Activated CD8-positive, alpha-beta memory T cell treated with anti-CD3 and anti-CD28 coated beads, Interleukin-2, amount 50 U/mL, for 48 hours (primary cell): ENCODE measurements at places on chromosomes 2 and 18.
A peak's percentile ranks its signal among the peaks of the same experiment; 100 is the strongest.

DNA sequence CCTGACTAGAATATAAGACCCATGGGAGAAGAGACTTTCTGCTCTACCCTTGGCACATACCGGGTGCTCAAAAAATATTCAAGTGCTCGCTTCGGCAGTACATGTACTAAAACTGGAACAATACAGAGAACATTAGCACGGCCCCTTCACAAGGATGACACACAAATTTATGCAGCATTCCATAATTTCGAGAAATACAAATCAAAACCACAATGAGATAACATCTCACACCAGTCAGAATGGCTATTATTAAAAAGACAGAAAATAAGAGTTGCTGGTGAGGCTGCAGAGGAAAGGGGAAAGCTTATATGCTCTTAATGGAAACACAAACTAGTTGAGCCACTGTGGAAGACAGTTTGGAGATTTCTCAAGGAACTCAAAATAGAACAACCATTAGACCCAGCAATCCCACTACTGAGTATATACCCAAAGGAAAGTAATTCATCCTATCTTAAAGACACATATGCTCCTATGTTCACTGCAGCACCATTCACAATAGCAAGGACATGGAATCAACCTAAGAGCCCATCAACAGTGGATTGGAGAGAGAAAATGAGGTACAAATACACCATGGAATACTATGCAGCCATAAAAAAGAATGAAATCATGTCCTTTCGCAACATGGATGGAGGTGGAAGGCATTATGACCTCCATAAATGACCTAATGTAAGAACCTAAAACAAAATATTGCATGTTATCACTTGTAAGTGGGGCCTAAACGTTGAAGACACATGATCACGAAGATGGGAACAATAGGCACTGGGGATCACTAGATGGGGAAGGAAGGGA, 71.6 kb upstream of the CYP1B1 start:
- DNase-seq = no peak

DNA sequence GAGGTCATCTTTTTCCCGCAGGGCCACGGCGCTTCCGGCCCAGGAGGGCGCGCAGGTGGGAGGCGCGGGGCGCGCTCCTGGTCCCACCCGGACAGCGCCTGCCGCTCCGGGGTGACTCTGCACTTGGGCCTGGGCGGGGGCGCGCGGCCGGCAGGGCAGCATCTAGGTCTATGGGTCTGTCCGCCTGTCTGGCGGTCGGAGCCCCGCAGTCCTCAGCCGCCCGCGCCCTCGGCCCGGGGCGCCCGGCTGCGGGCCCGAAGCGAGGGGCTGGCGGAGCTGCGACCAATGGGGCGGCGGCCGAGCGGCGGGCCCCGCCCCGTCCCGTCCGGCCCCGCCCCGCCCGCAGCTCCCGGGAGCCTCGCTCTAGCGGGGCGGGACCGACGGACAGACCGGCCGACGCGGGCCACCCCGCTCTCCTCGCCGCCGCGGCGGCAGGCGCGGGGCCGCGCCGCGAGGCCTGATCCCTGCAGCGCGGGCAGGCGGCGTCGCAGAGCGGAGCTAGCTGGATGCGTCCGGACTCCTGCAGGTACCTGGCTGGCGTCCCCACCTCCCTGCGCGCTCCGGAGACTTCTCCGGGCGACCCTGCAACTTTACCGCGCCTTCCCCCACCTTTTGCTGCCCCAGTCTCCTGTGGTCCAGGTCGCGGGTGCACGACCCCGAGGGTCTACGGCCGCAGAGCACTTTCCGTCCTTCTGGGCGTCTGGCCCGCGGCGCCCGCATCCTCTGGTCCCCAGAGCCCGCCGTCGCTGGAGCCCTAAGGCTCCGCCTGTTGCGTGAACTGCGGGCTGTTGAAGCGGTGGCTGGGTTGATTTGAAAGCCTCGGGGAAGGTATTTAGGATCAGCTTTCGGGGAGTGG, at the start of gene KCNS3:
Gene KCNS3, plus strand, starts transcription at position 387 of the 856 bp plus-strand sequence. CDS start 52,342 bp downstream, outside the sequence.
- DNase-seq = peak; percentile 55

DNA sequence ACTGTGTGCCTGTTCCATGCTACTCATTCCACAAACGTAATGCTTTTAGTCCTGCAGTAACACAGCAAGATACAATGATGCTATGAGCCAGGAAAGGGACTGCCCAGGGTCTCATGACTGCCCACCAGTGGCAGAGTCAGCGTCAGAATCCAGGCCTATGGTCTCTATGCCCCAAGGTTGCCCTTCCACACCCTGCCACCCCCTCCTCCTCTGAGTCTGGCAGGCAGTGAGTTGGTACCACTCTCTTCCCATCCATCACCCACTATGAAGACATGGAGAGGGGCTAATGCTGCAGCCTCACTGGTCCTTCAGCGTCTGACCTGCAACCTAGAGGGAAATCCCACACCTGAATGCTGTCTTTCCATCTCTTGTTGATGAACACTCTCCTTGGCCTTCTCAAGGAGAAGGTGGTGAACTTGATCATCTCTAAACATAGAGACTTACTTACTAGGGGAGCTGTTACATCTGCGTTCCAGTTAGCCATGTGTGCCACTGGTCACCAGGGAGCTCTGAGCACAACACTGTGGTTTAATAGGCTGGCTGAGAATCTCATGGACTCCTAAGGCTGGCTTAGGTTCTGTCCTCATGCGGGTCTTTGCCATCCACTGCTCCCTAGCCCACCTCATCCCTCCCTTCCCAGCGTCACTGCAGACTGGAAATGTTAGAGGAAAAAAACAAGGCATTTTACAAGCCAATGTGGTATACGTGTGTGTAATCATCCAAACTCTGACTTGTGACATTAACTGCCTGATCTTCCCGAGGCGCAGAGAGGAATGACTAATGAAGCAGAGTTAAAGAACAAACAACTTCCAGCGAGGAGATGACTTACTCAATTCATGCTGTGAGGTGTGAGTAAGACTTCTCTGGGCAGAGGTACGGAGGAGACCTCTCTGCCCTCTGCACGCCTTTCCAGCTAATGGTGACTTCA, 28.8 kb downstream of the STEAP3 start:
- DNase-seq = peak; percentile 12

DNA sequence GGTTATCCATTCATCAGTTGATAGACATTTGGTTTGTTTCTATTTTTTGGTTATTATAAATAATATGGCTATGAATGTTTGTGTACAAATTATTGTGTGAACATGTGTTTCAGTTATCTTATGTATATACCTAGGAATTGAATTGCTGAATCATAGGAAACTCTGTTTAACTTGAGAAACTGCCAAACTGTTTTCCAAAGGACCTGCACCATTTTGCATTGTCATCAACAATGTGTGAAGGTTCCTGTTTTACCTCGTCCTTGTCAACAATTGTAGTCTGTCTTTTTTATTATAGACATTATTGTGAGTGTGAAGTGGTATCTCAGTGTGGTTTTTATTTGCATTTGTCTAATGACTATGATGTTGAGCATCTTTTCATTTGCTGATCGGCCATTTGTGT, 17.1 kb downstream of the PDK1 start:
- no peak for DNase-seq

- DNase-seq = no peak
These were observed 23.4 kb upstream of the LYPD6 start for GRCh38 chr2:149307014-149307413.

- DNase-seq = peak; percentile 79
These were observed 795 bp upstream of the SETBP1 start for GRCh38 chr18:44679914-44680272.

GRCh38 chr2:68537011-68537410, 69.6 kb downstream of the APLF start:
- no peak for DNase-seq

DNA sequence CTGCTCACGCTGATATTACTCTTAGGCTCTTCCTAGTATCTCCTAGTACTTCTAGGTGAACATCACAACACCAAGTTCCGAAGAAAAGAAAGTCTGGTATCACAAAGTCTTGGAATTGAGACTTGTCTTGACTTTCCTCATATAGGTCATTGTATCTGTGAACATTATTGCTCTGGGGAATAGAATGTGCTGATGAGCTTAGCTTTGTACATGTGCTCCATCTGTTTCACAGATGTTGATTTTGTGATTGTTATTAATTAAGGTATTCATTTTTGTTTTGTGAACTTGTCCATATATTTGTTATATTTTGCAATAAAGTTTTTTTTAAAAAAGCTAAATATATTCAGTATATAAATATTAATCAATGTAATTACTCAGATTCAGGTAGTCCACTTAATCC, 111.7 kb downstream of the BABAM2 start:
- no peak for DNase-seq

- no peak for DNase-seq
These were observed 204.4 kb upstream of the RASGRP3 start for GRCh38 chr2:33272001-33272400.

GRCh38 chr2:97011977-97012569, 25.7 kb upstream of the FAM178B start:
- no peak for DNase-seq

GRCh38 chr2:69154106-69154505, 141.1 kb downstream of the ANTXR1 start:
- DNase-seq = no peak

DNA sequence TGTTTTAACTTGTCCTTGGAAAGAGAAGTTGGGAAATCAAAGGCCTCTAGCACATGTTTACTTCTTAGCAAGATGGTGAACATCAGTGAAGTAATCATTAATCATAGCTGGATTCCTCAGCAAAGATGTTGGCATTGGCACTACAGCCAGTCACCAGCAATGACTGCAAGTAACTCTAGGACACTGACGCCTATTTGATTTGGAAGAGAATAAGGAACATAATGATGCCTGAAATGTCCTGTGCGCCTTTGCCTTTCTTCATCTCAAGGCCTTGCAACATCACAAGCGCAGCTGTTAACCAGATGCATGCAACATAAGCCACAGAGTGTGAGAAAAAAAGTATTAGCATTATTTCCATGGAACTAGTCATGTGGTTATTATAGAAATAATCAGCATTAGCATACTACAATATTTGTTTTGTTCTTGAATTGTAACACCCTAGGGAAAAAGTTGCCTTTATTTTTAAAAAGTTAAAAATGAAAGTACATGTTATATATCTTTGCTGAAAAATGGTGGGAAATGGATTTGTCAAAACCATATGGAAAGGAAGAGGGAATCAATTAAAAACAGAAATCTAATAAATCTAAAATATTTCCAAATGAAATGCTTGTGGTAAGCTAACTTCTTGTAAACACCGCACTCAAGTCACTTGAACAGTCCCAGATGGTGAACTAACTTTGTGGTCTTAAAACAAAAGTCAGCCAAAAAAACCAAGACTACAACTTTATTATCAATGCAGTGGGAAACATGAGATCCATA, 55.6 kb downstream of the THADA start:
- no peak for DNase-seq

DNA sequence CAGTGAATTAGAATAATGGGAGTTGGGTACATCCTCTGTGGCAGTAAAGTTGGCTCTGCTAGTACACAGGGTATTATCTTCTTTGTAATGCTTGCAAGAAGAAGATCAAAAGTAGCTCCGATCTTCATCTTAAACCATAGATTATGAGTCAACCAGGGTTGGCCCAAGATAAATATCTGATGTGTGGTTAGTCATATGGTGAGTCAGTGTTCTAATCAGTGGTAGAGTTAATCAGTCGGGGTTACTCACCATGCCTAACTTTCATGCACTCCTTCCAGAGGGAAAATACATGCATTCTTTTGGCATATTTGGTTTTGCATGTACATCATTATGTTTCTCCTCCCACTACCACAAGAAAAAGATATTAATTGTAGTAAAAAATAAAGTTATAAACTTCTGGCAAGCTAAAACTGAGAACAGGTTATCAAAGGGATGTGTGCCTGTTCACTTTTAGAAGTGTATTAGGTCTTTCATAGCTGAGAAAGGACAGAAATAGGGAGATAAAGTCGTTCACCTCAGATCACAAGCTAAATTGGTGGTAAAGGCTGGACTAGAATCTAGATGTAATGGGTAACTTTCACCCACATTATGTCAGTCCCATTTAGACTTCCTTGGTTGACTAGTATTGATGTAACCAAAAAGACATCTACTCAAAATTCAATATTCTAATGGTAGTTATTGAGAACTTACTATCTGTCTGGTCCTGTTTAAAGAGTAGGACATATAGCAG, 684.4 kb downstream of the IRS1 start:
- DNase-seq = no peak

GRCh38 chr2:42775186-42775585, 11.3 kb upstream of the OXER1 start:
- no peak for DNase-seq

DNA sequence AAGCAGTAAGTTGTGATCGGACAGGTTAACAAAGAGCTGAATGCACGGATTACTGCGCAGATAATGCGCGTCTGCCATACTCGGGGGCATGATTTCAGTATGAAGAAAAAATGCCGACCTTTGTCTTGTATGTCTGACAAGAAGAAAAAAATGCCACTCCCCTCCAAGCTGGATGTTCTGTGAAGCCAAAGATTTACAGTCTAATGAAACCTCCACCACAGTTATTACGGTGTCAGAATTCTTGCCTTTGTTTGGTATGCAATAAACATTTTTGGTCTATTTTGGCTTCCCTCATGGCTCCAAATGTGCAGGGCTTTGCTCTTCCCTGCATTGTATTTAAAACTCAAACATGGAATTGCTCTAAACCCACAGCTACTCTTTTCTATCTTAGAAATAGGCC, 72.2 kb upstream of the THUMPD2 start:
- no peak for DNase-seq

GRCh38 chr2:43569921-43570320, 25.9 kb downstream of the THADA start:
- DNase-seq = no peak

GRCh38 chr2:12507295-12507694, 209.4 kb upstream of the TRIB2 start:
- peak; percentile 79 for DNase-seq

DNA sequence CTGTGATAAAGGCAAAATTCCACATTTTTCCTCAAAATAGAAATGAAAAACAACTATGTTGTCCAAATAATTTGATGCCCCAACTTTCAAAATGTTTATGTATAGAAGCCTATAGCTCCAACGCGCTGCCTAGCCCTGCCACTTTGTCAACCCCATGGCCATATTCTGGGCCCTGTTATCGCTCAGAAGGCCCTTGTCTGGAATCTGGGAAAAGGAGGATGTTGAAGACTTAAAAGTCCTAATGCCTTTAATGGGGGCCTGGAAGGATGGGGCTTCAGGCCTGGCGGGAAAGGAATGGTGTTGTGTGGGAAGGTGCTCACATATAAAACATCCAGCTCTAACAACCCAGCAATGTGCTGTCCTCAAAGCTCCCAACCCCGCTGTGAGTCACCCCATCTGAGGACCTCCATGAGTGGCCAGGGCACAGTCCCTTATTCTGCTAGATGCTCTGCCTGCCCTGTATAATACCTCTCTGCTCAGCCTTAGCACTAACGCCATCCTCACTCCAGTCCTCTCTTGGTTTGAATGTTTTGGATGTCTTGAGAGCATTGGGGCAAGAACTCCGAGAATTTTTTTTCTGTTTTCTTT, 86.0 kb downstream of the ACSL3 start:
- DNase-seq = no peak

GRCh38 chr2:136134126-136134525, 16.2 kb upstream of the CXCR4 start:
- DNase-seq = no peak

DNA sequence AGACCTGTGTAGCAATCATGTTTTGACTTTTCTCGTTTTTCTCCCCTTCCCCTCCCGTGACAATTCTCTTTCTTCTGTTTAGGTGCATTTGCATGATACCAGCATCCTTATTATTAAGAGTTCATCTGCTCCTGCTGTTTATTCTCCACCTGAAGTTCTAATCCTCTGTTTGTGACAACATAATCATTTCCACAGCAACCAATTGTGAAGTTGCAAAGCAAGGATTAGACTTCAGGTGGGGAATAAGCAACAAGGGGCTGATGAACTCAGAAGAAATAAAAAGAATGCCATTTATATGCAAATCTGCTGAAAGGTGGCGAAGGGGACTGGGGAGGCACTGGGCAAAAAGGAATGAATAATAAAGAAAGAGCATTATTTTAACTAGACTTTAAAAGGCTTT, 124.8 kb upstream of the LINC00305 start:
- no peak for DNase-seq
